ENCODE measurements at places on chromosomes 2 and 18. TPM values are rescaled to one million over a fixed set of nuclear protein-coding genes. Genes with fewer than 3 reads are reported as not detected.

The CLASP1 gene
- total RNA-seq: 60.8 TPM

The SPP2 gene
- total RNA-seq: not detected

The HDHD2 gene
- total RNA-seq: 18.6 TPM

The CCDC178 gene
- not detected for total RNA-seq

The REG3A gene
- not detected for total RNA-seq

The UGT1A4 gene
- not detected for total RNA-seq
